Activated CD4-positive, alpha-beta T cell treated with anti-CD3 and anti-CD28 coated beads, Interleukin-2, amount 50 U/mL, for 1 hour (primary cell): ENCODE measurements at places on chromosomes 7 and 10.
A peak's percentile ranks its signal among the peaks of the same experiment; 100 is the strongest.

- no peak for DNase-seq
Observed at GRCh38 chr10:47452495-47453140, 31.3 kb downstream of the ANXA8 start.

- no peak for DNase-seq
Observed at GRCh38 chr7:116405810-116406209, 93.7 kb upstream of the CAV2 start.

- DNase-seq = no peak
Observed at GRCh38 chr7:84249656-84250055, 55.1 kb upstream of the SEMA3A start.

DNA sequence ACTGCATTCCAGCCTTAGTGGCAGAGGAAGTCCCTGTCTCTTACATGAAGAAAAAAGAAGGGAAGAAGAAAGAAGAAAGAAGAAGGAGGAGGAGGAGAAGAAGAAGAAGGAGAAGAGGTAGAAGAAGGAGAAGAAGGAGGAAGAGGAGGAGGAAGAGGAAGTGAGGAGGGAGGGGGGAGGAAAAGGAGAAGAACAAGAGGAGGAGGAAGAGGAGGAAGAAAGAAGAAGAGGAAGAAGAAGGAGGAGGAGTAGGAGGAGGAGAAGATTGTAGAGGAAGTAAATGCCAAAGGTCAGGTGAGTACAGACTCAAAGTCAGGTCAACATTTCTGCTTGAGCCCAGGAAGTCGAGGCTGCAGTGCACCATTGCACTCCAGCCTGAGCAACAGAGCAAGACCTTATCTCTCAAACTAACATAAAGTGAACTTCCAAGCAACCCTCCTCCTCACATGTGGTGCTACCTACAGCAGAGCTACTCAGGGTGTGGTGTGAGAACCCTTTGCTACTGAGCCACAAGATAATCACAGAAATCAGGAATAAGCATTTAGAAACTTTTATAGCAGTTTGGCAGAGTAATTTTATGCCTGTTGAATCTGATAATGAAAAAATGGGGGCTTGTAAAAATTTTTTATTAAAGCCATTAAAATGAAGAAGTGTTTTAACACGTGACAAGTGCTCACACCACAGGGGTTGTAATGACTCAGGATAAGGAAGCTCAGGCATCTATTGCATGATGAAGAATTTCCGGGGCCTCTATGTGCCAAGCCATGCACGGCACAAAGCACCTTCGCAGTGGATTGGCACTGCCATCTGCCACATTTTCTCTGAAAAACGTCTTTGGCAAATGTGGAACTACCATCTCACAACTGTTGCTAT lies 224.9 kb upstream of the AUTS2 start:
- DNase-seq = no peak

- peak; percentile 34 for DNase-seq
Observed at GRCh38 chr10:104209575-104210198, 22.5 kb downstream of the CFAP43 start.

- no peak for DNase-seq
Observed at GRCh38 chr10:7606951-7607404, 59.8 kb downstream of the ITIH5 start.

DNA sequence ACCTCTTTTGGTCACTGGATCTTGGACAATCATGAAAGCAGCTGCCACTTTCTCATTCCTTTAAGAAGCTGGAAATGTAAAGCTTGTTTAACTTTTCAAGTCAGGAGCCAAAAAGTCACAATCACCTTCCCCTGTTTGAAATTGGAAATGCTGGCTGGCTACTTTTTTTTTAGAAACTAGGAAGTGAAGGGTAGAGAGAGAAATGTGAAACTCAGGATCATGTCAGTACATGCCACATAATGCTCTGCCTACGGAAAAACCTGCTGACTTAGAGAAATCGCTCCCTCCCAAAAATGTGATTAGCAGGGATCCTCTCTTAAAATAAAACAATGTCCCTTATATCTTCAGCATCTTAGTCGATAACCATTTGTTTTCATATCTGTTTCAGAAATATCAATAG lies 188.4 kb upstream of the C7orf33 start:
- no peak for DNase-seq

DNA sequence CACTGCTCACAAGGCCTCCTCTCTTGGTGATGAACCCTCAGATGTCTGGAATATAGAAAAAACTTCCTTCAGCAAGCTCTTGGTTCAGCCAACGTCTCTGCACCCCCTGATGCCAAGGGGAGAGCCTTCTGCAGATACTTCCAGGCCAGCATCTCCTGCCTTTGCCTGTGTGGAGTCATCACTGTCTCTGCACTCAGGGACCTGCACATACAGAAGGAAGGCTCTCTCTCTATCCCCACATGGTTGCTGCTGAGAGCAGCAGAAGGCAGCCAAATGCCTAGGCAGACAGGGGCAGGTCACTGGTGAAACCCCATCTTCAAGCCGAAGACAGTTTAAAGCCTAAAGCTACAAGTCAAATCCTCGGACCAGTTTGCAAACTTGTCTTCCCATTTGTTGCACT lies 137.6 kb downstream of the WDR11 start:
- DNase-seq = no peak

DNA sequence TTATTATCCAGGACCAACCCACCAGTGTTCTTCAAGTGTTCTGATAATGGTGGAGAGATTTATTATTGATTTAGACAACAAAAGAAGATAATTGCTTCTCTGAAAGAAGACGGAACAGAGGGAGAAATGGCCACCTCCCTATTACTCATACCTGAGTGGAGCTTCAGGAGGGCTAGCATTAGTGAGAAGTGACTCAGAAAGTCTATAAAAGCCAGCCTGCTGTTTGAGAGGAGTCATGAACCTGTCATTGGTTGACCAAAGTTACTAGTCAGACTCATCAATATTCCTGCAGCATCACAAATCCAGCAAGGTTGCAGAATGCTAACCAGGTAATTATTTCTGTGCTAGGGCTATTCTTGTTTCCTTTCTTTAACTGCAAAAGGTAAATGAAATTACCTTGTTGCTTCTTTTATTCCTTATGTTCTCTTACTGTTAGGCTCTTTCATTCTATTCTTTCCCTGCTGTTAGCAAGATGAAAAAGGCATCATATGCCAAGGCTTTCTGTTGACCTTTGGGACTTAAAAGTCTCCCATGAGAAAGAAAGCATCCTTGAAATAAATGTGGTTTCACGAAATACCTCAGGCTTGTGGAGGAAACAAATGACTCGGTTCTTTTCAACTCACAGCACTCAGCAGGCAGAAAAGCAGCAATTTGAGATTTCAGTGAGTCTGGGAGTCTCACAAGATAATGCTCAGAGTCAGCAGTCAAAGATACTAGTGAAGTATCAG lies 256.4 kb upstream of the PHYHIPL start:
- no peak for DNase-seq

- no peak for DNase-seq
Observed at GRCh38 chr7:50217821-50218281, 86.7 kb upstream of the IKZF1 start.

- DNase-seq = no peak
Observed at GRCh38 chr10:132197271-132198067, 10.7 kb downstream of the DPYSL4 start.

GRCh38 chr7:90242369-90243168 lies 2.4 kb upstream of the CFAP69 start:
- no peak for DNase-seq
